ENCODE measurements at places on chromosomes 2 and 18.

GRCh38 chr2:236887531-236887930 is 198.2 kb upstream of the COPS8 start:
- no peak for DNase-seq

GRCh38 chr2:204673877-204674276 is 128.6 kb downstream of the PARD3B start:
- peak; percentile 14 for DNase-seq

GRCh38 chr2:190545093-190545492 is 10.6 kb upstream of the NEMP2 start:
- DNase-seq, result no peak

DNA sequence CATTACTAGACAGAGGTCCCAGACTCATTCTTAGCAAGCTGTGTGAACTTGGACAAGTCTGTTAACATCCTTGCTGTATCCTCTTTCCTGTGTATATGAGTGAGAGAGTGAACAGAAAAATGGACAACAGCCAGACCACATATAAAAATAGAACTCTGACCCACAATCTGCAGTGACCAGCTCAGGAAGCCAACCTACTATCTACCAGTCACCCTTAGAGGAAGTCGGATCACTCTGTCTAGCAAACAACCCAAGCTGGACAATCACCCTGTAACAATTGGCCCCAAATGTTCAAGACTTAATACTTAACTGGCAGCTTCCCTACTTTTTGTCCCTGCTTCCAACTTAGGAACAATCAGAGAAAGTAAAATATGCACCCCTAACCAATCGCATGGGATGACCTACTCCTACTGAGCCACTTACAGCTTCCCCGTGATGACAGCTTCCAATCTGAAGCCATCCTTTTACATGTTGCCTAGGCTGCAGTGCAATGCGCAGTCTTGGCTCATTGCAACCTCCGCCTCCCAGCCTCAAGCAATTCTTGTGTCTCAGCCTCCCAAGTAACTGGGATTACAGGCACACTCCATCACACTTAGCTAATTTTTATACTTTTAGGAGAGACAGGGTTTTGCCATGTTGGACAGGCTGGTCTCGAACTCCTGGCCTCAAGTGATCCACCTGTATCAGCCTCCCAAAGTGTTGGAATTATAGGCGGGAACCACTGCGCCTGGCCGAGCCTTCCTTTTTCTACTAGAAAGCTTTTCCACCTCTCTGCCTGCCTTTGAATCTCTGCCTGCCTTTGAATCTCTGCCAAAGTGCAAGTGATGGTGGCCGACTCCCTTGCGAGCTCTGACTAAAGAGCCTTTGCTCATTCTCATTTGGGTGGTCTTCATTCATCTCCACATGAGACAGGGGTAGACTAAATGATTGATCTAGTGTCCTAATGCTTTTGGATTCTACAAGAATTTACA is 158.3 kb upstream of the NDUFV2 start:
- no peak for DNase-seq

DNA sequence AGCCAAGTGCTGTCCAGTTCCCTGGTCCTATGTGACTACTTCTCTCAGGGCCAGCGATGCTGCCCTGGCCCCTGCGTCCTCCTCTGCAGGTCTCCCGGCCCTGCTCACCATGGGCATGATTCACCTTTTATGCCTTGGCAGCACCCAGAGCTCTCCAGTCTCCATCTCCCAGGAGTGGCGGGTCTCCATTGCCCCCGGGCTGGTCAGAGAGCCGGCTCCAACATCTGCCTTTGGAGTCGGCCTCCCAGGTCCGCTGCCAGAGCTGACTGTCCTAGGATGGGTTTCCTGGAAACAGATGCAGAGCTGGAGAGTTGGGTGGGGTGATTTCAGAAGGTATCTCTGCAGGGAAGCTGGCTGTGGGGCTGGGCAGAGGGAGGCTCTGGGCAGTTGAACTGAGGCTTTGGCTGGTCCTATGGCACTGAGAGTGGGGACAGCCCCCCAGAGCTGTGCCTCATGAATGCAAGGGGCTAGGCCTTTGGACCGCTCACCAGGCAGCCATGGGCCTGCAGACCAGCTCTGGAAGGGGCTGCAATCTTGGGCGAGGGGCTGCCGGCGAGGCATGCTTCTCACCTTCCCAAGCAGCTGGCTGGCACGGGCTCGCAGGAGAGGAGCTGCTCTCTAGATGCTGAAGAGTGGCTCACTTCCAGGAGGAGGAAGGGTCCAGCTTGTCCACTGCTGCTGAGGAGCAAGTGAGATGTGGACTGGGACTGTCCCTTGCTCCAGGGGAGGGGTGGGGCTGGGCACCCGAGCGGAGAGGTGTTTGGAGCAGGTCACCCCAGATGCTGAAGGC is 59.8 kb upstream of the HS6ST1 start:
- DNase-seq, result no peak

DNA sequence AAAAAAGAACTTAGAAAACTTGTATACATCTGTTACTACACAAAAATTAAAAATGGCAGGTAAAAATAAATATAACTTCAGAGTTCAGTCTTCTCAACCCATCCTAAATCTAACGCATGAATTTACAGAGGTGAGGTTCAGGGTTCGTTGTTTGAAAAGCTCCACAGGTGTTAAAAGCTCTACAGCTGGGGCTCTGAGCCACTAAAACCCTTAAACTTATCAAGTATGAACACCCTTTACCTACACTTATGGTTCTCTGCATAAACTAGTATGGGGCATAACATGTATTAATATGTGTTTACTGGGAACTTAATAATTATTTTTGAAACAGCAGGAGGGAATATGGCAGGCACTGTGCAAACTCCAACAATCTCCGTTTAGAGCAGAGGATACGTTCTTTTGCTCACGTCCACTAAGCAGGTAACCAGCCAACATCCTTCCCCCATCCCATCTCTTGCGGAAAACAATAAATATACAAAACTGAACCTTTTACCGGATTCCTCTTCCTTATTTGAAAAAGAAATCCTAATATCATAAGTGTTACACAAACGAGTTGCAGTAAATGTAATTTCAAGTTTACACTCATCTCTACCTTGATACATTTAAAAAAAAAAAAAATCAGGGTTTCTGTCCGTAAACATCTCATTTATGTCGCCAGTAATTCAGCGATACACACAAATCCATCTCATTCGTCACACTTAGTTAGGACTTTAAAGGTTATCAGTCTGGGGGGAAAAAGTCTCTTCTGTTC is 1.3 kb downstream of the PIAS2 start:
- DNase-seq, result no peak

DNA sequence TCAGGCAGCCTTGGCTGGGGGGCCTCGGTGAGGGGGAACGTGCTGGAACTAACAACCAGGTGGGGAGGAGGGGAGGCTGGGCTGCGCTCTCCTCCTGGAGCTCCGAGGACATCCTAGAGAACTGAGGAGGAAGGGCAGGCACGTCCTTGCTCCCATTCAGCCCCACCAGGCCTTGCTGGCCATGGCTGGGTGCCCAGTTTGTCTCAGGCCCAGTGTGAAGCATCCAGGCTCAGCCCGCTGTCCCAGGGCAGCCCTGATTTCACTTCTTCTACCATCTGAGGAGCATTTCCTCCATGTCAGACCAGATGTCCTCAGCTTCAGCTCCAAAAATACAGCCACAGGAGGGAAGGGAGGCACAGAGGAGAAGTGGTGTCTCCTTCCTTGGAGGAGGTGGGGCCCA is 125.4 kb downstream of the CELF4 start:
- no peak for DNase-seq

DNA sequence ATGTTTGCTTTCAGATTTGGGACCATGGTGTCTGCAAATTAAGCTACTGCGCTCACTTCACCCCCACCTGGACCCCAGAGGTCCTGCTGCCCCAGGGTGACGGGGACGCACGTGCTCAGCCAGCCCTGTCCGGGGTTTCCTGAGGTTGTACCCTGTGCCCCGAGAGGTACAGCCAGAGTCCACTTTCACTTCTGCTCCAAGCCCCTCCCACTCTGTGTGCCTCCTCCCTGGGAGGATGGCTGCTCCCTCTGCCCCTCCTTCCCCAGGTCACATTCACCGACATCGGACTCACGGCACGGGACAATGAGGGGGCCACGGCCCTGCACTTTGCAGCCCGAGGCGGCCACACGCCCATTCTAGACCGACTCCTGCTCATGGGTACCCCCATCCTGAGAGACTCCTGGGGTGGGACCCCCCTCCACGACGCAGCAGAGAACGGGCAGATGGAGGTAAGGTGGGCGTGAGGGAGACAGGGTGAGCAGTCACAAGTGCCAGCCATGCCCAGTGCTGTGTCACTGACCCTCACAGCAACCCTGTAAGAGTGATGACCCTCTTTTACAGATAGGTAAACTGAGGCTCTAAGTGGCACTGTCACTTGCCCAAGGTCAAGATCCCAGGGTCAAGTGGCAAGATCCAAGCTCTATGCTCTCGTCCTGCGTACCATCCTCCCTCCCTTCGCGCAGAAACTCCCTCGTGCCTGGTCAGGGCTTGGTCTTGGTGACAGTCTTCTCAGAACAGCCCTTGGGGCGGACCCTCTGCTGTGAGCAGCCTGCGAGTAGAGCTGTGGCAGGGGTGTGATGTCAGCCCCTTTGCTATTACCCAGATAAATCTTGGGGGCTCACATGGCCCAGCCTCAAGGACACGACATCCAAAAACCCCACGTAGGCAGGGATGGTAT is 7.6 kb downstream of the ESPNL start:
- no peak for DNase-seq

DNA sequence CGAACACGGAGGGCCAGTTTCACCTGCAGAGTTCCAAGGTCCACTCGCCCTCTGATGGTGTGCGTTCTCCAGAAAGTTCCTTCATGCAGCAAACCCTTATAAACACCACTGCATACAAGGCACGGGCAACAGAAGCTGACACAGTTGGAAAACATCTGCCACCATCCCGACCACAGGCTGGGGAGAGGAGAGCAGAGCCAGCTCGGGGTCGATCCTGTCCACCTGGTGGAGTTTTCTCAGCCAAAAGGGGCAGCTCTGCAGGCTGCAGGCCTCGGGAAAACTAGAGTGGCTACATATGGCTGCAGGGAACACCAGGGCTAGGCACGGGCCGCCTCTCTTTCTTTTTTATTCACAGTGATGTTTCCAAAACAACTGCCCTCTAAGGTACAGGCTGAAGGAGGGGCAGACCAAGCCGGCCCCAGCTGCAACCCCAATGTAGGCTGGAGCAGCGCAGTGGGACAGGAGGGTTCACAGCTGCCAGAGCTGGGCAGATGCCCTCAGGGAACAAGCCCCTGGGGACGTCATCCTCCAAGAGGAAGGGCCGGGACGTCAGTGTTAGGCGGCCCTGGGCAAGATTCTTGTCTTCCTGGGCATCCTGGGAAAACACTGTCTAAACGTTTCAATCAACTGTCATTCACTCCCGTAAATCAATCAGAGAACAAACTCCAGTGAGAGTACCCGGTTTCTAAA is 274.7 kb downstream of the TWIST2 start:
- no peak for DNase-seq

DNA sequence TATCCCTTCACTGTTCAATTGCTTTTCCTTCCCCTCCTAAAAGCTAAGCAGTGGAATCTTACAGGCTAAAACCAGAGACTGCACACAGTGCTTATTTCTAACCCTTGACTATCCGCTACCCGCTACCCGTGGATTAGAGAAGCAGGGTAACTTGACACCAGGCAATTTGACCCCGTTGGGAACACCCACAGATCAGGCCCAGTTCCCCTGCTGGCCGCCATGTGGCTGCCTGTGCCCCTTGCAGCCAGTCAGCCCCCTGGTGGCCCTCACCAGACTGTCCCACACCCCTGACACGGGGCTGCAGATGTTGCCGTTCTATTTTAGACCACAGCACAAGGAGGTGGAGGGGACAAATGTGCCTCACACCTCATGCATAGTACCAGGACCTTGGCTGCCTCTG is 74.8 kb downstream of the TXNL1 start:
- DNase-seq, result no peak

DNA sequence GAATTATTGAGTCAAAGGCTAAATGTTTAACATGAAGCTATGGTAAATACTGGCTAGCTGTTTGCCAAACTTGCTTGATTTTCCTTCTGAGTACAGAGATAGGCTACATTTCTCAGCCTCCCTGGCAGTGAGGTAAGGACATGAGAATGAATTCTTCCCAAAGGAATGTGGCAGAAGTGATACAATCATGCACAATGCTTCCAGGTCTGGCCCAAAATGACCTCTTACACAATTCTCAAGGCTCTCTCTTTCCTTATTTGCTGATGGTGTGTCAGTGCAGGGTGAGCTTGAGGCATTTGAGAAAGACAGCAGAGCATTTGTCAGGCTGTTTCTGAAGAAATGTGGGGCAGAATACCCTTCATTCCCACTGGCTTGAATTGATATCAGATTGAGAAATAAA is 95.6 kb upstream of the NABP1 start:
- peak; percentile 55 for DNase-seq

GRCh38 chr2:38690499-38691420 is 24.8 kb downstream of the GALM start:
- peak; percentile 94 for DNase-seq

DNA sequence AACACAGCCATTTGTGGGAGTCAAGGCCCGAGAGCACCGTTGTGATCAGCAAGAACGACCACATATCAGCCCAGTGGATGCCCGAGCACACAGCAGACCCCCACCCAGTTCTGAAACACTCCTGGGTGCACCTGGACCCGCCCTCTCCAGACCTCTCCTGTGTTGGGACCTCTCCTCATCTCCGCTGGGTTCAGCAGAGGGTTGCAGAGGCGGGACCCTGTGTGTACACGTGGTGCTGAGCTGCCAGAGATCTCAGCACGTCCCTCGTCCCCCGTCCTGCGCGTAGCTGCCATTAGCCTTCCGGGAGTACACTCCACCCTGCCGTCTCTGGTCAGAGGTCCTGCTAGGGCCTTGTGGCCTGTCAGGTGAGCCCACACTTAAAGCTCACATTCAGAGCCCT is 51.7 kb downstream of the ADI1 start:
- no peak for DNase-seq

- DNase-seq, result no peak
Measured at GRCh38 chr2:232672588-232672987, 24.5 kb upstream of the GIGYF2 start.

GRCh38 chr18:57853864-57854263 is 50.7 kb upstream of the ATP8B1 start:
- no peak for DNase-seq

DNA sequence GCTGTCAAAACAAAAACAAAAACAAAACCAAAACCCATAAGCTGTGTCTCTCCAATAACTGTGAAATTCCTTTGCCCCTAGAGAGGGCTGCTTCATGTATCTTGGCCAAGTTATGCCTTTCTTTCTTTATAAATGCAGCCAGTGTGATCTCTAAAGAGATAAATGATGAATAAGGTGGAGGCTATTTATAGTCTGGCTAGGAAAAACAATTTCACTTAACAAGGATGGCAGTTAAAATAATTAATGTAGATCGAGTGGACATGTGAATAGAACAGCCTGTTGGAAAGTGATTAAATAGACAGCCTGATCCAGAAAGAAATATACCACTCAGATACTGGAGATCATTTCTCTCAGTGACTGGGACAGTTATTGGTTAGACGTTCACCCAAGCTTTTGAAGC is 1666.9 kb upstream of the CELF4 start:
- DNase-seq, result no peak

DNA sequence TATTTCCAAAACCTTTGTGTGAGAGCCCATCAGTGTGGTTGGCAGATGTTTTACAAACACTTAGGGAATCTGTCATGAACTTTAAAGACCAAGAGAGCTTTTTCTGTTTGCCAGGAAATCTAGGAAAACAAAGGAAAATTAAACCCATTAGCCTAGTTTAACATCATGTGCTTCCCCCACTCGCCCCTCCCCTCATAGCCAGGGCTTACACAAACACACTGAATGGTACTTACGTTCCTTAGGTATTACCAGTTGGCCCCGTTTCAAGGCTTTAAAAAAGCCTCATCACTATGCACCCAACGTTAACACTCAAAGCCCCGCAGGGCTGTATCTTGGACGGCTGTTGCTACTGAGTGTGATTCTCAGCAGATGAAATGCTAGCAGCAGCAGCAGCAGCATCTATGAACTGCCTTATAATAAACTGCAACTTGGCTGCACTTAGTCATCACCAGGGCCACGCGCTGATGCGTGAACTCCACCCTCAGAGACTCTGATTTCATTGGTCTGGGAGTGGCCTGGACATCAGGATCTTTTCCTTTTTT is 20.1 kb upstream of the TTC39C start:
- DNase-seq, result peak; percentile 75
